ENCODE measurements at places on chromosomes 2 and 18.

- DNase-seq = no peak
These were observed 428.4 kb upstream of the ZEB2 start for GRCh38 chr2:144948205-144948855.

GRCh38 chr2:70128005-70128404 is 40.7 kb downstream of the PCBP1 start:
- no peak for DNase-seq

DNA sequence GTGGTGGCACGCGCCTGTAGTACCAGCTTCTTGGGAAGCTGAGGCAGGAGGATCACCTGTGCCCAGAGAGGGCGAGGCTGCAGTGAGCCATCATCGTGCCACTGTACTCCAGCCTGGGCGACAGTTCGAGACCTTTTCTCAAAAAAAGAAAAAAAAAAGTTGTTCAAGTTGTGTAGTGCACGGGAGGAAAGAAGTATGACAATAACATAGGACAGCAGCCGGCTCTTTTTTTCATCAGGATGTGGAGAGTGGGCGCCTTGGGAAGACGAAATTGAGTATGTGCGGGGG is 36.5 kb downstream of the PCBP1 start:
- DNase-seq = no peak

DNA sequence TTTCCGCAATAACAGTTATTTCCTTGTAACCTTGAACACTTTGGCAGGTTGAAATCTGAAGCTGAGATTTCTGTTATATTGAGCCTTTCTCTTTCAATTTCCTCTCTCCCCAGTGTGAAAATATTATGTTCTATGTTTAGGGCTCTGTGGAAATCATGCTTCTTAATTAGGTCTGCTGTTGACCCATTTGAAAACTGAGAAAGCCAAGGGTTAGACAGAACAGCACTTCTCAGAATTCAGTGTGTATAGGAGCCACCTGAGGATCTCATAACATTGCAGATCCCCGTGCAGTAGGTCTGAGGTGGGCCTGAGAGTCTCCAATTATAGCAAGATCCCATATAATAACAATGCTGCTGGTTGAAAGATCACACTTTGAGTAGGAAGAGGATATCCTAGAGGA is 230.2 kb upstream of the NT5C1B start:
- DNase-seq = no peak

- no peak for DNase-seq
These were observed 46.5 kb downstream of the PLEK start for GRCh38 chr2:68411397-68412126.

DNA sequence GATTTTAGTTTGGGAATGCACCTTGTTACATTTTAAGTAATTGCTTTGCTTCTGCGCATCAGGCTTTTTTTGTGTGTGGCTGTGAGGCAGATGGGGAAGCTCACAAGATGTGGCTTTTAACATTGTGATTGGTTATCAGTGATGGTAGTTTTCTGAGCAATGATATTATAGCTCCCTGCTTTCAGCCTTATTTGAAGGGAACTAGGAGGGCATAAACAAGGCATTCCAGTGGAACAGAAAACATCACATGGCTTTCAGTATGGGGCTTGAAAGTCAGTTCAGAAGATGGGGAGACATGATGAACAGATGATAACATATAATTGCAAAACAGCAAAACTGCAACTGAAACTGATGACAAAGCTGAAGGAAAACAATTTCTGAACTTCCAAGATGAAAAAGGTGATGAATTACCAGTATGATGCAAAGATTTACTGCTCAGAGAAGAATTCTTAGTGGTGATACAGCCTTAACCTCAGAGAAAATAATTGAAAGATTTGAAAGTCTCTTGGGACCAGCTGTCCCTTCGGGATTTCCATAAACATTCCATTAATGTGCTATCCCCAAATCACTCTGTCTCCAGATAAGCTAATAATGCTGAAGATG is 439.7 kb downstream of the RND3 start:
- no peak for DNase-seq

DNA sequence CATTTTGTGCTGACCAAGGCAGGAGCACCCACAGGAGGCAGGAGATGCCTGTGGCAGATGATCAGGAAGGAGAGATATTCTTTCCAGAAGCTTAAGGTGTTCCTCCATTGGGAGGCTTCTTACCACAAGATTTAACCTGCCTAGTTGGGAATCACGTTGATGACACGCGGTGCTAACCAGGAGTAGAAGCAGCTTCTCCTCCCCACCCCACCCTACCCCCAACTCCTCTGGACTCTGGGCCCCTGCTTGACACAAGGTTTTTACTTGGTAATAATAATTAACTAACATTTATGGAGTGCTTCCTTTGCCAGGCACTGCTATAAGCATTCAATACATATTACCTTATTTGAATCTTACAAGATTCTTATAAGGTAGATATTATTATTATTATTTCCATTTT is 62.5 kb upstream of the PAPOLG start:
- no peak for DNase-seq

GRCh38 chr2:131154647-131155046 is 49.5 kb downstream of the PLEKHB2 start:
- DNase-seq = no peak

DNA sequence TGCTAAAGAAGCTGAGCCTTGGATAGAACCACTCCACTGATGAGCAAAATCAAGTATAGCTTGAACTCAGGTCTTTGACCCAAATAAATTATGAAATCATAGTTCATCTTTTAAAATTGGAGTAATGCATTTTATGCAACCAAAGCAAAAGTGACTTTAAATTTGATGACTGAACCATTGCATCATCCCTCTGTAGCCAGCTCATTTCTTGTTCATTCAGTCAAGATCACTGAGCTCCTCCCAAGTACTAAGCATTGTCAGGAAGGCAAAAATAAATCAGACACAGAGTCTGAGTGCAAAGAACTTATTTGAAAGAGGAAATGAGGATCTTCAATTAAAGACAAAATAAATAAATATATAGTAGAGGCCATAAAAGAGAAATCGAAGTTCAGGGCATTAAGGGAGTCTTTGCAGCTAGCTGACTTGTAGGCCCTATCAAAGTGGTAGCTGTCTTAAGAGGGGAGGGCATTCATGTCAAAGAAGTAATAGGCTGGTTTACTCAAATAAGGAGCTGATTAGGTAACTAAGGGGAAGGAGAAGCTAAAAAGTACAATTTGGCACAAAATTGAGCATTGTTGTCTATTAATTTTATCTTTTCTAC is 411.8 kb downstream of the MTX2 start:
- no peak for DNase-seq

- DNase-seq = no peak
These were observed 40.5 kb upstream of the REL start for GRCh38 chr2:60840880-60841279.

DNA sequence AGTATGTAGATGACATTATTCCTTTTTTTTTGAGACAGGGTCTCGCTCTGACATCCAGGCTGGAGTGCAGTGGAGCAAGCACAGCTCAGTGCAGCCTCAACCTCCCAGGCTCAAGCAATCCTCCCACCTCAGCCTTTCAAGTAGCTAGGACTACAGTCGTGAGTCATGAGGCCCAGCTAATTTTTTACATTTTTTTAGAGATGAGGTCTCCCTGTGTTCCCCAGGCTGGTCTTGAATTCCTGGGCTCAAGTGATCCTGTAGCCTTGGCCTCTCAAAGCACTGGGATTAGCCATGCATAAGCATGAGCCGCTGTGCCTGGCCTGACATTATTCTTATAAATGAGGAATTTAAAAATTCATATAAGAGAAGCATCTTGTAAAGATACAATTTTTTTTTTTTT is 86.9 kb downstream of the FAM117B start:
- DNase-seq = no peak

Measured in cortex of kidney (tissue), 1 donor.